ENCODE measurements at places on chromosomes 6 and 20.

GRCh38 chr6:28225056-28225834 is at the start of gene ZSCAN9:
Gene ZSCAN9, plus strand, starts transcription at chr6:28225275. Its CDS starts 1,810 bp downstream, at chr6:28227085.
- DNase-seq = peak; percentile 93

- DNase-seq = no peak
These were observed 394.7 kb upstream of the SULF2 start for GRCh38 chr20:48180024-48180423.

GRCh38 chr6:56370127-56370540 is 122.8 kb upstream of the COL21A1 start:
- peak; percentile 83 for DNase-seq

DNA sequence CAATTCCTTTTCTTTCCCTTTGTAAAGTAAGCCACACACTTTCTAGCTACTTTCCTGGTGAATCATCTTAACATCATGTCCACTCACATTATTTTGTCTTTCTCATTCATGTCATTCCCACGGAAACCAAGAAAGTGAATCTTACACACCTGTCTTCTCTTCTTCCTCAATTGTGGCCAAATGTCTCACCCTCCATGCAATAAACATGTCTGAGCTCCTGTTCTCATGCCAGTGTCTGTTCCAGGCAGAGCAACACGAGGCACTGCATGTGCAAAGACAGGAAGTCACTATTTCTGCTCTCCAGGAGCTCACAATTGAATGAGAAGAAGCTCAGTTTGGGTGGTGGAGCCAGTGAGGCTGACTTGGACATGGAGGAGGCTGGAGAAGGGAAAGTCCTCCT is 29.0 kb upstream of the TMEM244 start:
- no peak for DNase-seq

- DNase-seq = no peak
These were observed 2.3 kb upstream of the REV3L start for GRCh38 chr6:111485342-111485741.

- peak; percentile 63 for DNase-seq
These were observed 553.7 kb downstream of the CD83 start for GRCh38 chr6:14671261-14671681.

- DNase-seq = peak; percentile 70
These were observed 25.1 kb downstream of the NEDD9 start for GRCh38 chr6:11207199-11207968.

DNA sequence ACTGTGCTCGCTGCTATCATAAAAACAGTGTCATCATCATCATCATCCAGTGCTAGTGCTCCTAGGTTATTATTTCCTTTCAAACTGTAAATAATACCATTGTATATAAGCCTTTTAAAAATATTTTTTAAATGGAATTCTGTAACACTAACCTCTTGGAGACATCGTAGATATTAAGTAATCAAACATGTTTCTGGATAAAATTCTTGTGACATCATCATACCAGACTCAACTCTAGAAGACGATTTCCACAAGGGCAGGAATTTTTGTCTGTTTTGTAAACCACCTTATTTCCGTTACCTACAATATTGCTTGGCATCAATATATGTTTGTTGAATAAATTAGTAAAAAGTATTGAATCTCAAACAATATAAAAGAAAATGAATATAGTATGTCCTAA is 40.4 kb downstream of the EPB41L2 start:
- DNase-seq = no peak

- no peak for DNase-seq
These were observed 254.4 kb upstream of the PMEPA1 start for GRCh38 chr20:57964011-57964862.
